ENCODE measurements at places on chromosomes 6 and 20.

- DNase-seq, result no peak
Measured at GRCh38 chr6:24574809-24575208, 71.2 kb downstream of the KIAA0319 start.

DNA sequence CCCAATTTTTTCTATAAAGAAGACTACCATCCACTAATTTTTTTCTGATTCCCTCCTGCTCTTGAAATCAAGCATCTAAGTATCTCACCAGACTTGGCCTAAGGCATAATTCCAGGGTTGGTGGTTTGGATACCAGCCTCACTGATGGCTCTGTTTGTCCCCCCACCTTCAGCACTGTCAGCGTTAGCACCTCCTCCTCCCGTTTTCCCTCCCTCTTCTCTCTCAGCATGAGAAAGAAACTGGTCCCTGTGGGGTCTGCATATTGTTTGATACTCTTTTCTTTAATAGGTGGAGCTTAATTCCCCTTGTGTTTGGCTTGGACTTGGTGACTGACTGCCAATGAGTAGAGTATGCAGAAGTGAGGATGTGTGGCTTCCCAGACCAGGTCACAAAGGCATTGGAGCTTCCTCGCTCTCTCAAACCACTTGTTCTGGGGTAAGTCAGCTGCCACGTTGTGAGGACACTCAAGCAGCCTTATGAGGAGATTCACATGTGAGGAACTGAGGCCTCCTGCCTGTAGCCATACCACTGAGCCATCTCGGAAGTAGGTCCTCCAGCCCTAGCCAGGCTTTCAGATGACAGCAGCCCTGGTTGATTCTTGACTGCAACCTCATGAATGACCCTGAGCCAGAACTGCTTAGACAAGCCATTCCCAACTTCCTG lies 65.2 kb downstream of the RIOK1 start:
- DNase-seq, result no peak

- DNase-seq, result peak; percentile 67
Measured at GRCh38 chr20:50054626-50055511, 58.1 kb downstream of the UBE2V1 start.

DNA sequence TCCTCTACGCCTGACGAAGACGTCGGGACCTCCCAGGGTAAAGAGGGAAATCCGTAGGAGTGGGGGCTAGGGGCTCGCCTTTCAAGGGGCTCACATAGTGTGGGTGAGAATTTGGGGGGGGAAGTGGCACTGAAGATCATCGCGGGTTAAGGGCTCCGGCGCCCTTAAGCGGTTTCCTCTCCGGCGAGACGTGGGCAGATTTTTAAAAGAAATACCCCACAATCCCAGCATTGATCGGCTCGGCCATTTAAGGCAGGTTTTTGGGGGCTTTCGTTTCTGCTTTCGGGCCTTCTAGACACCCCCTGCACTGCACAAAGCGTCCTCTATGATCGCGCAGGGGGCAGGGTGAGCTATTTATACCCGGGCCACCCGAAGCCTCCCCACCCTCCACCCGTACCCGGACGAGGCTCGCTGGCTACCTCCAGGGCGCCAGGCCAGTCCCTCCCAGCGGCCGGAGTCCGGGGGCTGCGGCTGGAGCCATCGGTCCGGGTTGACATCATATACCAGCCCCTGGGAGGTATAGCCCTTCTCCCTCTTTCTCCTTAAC lies 1.2 kb downstream of the NKX2-2 start:
- no peak for DNase-seq

DNA sequence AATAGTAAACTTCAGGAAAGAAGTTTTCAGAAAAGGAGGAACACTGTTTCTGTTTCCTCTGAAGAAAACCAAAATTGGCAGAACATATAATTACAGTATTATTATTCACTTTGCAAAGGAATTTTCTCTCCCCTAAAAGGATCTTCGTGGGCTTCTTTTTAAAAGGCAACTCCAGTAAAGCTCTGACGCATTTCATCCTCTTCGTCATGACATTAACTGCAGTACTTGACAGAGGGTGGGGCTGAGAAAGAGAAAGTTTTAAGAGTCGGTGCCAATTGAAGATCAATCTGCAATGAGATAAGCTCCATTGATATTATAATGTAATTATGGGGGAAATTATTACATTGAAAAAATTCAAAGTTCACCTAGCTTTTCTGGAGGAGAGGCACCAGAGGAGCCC lies 75.8 kb downstream of the MYB start:
- DNase-seq, result no peak

GRCh38 chr6:117677553-117678141 lies 2.4 kb downstream of the NUS1 start:
- DNase-seq, result no peak
